Right cardiac atrium (tissue), 5 donors: ENCODE measurements at places on chromosomes 16 and 17. TPM values are rescaled to one million over a fixed set of nuclear protein-coding genes. Genes with fewer than 3 reads are reported as not detected.

GRCh38 chr17:78258323-78259191 lies 27.1 kb downstream of the TMEM235 start:
- DNase-seq, result peak; percentile 87

DNA sequence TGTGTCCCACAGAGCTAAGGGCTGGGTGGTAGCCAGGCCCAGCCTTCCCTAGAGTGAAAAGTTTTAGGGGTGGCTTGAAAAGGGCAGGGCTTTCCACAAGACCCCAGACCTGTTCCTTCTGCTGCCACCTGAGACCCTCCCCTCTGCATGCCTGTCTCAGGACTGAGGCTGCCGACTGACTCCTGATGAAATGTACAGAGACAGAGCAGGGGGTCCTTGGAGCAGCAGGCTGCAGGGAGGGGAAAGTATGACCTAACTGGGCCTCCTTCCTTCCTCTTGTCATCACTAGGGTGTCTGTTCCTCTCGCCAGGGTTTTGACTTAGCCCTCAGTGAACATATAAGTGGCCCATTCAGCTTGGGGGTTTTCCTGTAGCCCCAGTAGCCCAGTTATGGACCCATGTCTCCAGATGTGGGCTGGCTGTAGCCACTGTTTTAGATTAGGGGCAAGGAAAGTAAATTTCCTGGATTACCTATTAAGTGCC lies 14.9 kb upstream of the NFATC3 start:
- DNase-seq, result no peak

DNA sequence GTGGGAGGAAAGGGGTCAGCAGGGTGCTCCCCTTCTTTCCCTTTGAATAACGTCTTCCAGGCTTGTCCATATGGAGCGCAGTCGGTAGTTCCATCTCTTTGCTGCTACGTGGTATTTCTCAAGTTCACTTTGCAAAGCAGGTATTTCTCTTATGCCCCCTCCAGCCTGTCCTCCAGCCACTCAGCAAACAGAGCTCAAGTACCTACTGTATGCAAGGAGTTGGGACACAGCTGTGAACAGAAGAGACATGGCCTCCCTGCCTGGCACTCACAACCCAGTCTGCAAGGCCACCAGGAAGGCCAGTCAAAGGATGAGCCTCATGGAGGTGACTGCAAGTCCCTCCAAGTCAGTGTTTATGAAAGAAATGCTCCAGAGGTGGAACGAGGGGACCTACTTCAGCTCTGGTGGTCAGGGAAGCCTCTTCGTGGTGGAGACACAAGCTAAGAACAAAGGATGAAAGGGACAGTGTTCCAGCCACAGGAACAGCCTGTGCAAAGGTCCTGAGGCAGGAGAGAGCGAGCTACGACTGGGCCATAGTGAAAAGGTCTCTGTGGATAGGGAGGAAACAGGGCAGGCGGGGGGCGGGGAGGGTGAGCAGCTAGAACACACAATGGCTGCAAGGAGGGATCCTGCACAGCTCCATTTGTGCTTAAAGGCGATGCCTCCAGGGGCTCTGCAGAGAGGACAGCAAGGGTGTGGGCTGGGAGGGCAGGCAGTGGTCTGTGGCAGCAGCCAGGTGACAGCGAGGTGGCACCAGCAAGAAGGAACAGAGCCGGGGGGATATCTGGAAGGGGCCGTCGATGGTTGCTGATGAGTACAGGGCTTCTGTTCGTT lies 32.6 kb downstream of the PPL start:
- DNase-seq, result no peak

DNA sequence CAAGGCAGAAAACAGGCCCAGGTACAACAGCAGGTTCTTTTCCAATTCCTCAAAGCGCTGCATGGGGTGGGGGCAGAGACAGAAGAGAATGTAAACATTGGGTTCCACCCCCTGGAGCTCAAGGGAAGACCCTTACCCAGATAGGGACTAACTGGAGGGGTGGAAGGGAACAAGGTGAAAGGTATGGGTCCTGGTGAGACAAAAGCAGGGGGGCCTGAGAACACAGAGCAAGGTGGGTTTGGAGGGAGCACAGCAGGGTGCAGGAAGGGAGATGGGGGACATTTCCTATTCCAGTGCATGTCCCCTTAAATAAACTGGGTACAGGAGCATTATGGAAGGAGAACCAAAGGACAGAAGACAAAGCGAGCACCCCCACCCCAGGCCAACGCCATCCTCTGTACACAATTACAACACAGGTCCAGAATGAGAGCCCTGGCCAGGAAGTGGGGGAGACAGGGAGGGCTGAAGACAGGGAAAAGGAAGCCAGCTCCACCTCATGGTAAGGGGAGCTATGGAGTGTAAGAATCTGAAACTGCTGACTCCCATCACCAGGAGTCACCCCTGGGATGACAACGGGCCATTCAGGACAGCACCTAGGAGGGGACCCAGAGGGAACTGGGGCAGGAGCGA lies 2.1 kb upstream of the CD2BP2 start:
- DNase-seq, result no peak

GRCh38 chr17:17258998-17259397 lies 22.0 kb upstream of the FLCN start:
- no peak for DNase-seq

GRCh38 chr17:36148559-36149295 lies 27.7 kb downstream of the TBC1D3B start:
- peak; percentile 81 for DNase-seq

DNA sequence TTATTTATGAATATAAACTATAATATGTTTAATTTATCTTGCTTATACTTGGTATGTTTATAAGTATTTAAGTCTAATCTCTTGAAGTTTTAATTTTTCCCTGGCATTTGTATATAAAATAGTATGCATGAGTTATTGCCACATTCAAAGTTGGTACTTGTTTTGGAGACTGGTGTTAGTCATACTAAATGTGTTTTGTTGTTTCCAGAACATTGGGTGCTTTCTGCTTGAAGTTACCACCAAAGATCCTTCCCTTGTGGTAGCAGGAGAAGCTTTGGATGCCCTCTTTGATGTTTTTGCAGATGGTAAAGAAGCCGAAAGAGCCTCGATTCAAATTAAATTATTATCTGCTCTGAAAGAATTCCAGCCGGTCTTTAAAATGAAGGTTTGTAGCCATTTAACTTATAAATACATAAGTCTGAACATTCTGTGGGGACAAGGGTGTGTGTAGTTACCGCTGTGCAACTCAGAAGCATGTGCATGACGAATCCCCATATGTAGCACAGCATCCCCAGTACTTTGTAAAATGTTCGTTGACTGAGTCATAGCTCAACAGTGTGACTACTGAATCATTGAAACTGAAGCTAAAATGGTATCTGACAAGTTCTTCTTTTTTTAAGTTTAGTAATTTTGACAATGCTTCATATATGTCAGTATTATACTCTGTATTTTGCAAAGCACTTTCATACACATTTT lies 36.4 kb downstream of the HEATR3 start:
- no peak for DNase-seq

- DNase-seq, result no peak
These were observed 17.9 kb downstream of the WNT3 start for GRCh38 chr17:46800573-46800972.

GRCh38 chr16:82231008-82231787 lies 61.2 kb upstream of the MPHOSPH6 start:
- no peak for DNase-seq

DNA sequence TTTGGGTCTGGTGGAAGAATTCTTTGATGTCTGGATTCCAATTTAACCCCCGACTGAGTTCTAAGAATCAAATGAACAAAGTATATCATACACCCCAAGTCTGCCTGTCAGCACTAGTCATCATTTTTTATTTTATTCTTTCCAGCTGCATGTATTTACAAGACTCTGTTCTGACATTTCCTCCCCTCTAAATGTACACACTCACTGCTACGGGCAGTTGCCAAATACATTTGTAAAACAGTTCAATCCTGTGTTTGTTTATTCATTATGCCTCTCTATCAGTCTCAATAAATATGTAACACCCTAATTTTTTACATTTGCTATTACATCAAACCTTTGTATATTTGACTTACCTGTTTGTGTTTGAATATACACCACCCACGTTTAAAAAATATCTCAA lies 422.3 kb upstream of the PSMD7 start:
- no peak for DNase-seq

DNA sequence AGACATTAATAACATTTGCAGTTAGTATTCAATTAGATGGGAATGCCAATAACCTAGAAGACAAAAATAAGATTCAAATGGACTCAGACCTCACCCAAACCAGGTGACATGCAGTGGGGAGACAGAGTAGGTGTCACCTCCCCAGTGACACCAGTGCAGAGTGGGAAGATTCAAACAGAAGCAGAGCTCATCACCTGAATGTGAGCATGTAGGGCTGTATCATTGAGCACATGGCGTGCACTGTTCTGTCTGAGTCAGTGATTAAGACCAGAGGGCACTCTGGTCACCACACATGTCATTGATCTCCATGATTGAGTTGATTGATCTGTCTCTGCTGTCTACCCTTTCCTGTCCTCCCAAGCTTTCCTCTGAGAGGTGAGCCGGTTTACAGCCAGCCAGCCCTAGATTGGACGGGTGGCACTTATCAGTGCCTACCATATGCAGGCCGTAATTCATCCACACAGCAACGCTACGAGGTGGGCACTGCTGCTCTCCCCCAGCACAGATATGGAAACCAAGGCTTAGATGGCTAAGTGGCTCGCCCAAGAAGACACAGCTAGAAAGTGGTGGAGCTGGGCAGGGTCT lies 34.0 kb downstream of the RHBDL3 start:
- DNase-seq, result no peak

DNA sequence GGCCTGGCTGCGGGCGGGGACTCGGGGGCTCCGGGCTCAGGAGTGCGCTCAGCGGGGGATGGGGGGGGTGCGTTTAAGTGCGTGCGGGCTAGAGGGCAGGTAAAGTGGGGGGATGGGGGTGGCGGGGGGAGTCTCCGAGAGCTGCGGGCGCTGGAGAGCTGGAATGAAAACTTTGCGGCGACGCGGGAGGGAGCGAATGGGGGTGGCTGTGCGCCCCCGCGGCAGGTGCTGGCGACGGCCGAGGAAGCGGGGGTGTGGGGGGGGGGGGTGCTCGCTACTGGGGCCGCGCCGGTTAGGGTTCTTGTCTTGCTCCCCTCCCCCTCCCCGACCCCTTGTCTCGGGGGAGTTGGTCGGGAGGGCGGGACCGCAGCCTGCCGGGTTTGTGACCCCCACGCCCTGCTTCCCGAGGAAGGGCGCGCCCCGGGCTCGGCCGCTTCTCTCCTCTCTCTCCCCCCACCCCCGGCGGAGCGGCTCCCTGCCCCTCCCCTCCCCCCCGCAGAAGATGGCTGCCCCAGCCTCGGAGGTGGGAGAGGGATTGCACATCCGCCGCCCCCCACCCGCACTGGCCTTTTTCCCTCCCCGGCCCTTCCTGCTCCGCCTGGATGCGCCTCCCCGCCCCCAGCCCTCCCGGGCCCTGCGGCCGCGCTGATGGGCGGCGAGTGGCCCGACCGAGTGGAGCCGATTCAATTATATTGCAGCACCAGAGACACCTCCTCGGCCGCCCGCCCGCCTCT lies 649 bp downstream of the GSE1 start:
- peak; percentile 92 for DNase-seq

- peak; percentile 66 for DNase-seq
These were observed 572 bp downstream of the FAM171A2 start for GRCh38 chr17:44362949-44363612.

DNA sequence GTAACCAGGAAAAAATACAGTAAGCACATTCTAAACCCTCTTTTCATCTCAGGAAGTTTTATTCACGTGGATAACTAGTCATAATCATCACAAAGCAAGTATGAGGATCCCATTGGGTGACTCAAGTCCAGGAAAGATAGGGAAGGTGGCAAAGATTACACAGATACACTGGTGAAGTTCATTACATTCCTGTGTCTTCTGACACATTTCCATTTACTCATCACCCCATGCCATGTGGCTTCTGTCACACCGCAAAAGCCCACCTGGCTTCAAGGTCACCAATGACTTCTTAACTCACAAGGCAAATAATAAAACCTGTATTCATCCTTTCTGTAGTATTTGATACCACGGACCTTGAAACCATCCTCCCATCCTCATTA lies 17.0 kb downstream of the HS3ST3A1 start:
- DNase-seq, result no peak

DNA sequence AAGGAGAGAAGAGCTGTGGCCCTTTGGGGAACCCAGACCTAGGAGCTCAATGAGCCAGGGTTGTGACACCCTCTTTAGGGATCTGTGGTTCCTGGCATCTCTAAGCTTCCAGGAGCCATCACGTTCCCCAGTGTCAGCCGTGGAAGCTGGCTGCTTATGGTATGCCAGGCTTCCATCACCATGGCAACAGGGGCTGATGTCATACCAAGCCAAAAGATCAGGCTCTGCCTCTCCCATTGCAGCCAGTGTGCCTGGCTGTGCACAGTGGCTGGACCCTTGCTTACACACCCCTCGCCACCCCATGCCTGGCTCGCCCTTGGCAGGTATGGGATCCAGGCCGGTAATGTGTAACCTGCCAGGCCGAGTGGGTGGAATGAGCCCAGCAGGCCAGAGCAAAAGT lies 91.1 kb downstream of the SSH2 start:
- DNase-seq, result peak; percentile 46

DNA sequence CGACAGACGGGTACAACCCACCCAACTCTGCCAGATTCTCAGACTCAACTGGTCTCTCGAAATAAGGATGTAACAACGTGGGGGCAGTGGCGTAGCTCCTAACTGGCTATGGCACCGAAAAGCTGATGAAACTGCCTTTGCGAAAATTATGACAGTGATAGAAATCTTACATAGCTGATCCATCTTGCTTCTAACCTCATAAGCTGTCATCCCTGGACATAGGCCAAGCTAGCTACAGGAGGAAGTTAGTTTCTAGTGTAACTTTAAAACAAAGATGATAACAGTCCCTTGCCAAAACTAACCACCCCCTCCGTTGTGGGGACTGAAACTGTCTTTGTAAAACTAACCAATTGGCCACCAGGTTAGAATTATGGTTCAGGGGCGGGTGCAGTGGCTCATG lies 220.1 kb downstream of the SLC39A11 start:
- DNase-seq, result no peak

DNA sequence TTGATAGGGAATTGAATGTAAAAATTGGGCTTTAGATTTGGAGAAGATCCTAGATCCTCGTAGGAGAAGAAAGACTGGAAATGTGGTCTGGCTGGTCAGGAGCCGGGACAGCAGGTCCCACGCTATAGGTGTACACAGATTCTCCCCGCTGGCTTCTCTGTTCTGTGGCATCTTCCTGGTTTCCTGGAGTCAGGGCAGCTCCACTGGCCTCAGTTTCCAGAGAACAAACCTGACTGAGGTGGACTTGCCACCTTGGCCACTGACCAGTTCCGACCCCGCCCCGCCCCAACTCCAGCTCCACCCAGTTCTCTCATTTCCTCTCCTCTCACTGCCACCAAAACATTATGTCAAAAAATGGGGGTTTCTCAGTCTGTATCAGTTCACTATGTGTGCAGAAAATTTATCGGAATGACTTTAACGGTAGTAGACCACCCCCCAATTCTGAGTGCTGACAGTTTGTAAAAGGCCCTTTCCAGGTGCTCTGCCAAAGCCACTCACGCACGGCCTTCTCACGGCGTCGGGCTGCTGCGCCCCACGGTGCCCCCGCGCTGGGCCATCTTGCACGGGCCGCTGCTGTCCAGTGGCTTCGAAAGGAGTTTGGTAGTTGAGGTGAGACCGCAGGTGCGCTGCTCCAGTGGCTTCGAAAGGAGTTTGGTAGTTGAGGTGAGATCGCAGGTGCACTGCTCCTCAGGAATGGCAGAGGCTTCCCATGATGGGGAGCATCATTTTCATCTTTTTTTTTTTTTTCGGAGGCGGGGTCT lies 161.4 kb upstream of the CHMP6 start:
- no peak for DNase-seq

The ZSCAN10 gene
- total RNA-seq, result not detected

The CACNG3 gene
- total RNA-seq, result not detected

The TAC4 gene
- total RNA-seq, result not detected

The SLC35G6 gene
- total RNA-seq, result not detected

The C16orf92 gene
- not detected for total RNA-seq

The ACOX1 gene
- 67.5 TPM for total RNA-seq

The NTN3 gene
- 1.8 TPM for total RNA-seq

The KRT12 gene
- total RNA-seq, result not detected

The SLFN11 gene
- total RNA-seq, result 18.5 TPM

The NEURL4 gene
- total RNA-seq, result 30.6 TPM
